ENCODE measurements at places on chromosomes 3 and 15.

DNA sequence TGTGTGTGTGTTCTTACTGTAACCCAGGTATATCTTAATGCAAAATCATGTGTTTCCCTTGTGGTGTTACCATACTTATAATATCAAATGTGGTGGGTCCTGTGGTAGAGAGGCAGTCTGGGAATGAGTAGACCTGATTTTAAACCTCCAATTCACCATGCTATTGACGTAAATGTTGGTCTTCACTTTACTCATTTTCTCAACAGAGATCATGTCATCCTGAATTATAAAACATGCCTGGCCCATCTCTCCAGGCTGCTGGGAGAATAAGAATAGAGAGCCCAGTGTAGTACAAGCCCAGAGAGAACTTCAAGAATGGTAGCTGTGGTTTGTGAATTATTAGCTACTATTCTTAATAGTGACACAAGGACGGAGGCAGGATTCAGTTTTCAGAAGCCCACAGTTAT is 88.1 kb downstream of the MBNL1 start:
- no peak for DNase-seq

GRCh38 chr3:169771497-169772304 is 1.5 kb upstream of the MYNN start:
- DNase-seq: peak; percentile 26

- DNase-seq: no peak
Measured at GRCh38 chr3:122100591-122101463, 45.7 kb downstream of the CD86 start.

- no peak for DNase-seq
Measured at GRCh38 chr3:98326105-98326893, 27.4 kb upstream of the OR5K4 start.

DNA sequence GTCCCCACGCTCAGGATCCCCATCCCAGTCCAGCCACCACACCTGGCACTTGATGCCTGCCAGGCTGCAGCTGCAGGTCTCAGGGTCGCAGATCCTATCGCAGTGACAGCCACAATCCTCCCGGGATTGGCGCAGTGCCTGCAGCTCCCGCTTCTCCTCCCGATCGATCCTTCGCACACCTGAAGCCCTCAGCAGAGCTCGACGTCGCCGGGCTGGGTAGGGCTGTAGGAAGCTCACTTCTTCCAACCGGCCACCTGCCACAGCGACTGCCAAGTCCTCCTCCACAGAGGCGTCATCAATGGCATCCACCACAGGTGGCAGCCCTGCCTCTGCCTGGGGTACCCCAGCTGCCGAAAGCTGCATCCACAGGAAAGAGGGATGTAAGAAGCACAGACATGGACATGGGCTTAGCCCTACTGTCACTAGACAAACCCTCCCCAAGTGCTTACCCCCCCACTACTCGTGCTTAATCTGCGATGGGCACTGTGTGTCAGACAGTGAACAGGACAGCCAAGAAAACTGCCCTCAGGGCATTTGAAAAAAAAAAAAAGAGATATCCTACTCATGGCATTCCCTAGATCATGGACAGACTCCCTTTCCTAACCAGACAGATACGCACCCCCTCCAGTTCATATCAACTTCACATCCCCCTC is 9.2 kb downstream of the CSRNP1 start:
- no peak for DNase-seq

DNA sequence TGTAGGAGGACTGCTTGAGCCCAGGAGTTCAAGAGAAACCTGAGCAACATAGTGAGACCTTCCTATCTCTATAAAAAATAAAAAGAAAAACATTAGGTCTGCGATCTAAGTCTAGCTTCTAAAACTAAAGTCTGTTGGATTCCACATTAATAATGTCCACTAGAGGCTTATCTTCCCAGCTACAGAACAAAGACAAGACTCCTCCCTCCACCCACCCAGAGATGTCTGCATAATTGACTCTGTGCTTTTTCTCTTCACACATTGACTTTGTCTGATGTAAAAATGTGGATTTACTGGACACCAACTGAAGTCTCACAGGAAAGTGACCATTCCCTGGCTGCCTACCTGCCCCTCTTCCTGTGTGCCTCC is 91.8 kb downstream of the ATP10A start:
- no peak for DNase-seq

GRCh38 chr3:23797491-23797890 is 8.3 kb upstream of the UBE2E1 start:
- DNase-seq: no peak

- DNase-seq: no peak
Measured at GRCh38 chr3:8739757-8740504, 6.3 kb downstream of the CAV3 start.

DNA sequence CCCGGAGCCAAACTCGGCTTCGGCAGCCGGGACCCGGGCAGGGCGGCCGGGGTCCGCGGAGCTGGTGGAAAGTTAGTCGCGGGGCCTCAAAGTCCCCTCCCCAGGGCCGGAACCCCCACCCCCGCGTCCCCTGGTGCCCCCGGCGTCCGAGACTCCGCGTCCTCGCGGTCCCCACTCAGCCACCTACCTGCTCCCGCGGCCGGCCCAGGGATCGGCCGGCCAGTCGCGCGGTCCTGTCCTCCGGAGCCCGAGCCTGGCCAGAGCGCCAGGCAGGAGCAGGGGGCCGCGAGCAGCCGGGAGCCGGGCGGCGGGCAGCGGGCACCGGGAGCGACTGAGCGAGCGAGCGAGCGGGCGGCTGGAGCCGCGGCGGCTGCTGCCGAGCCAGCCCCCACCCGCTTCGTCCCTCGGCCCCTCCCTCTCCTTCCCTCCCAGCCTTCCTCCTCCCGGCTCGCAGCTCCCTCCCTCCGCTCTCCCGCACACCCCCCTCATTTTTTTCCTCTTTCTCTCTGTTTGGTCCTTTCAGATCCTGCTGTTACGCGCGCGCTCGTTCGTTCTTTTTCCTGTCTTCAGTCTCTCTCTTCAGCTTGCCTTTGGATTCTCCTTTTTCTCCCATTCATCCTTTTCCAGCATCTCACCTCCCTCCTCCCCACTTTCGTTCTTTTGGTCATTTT is at the start of gene MEGF11:
MEGF11 (minus strand) TSS at position 333 of the 671 bp plus-strand sequence. CDS start 125,347 bp downstream, outside the sequence.
- no peak for DNase-seq

- DNase-seq: no peak
Measured at GRCh38 chr3:9994086-9994844, 7.6 kb upstream of the EMC3 start.

DNA sequence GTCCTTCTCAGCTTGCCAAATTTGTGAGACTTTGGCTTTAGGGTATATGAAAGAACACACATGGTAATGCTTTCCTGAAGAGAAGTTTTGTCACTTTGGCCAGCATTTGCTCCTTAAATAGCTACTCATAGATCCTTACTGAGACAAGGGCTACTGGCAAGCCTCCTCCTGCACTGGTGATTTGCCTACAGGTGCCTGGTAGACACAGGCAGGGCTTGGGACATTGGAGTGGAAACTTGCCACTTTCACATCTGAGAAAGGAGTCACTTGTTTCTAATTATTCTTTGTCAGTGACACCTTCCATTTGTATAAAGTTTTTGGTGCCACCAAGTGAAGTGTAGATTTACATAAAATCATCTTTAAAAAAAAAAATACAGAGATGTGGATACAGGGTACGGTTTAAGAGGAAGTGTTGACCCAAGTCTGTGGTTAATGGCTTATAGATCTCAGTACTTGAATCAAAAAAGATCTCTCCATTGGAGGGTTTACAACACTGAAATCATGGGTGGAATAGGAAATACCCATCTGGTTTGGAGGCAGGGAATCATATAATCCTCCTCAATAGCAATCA is 132.8 kb upstream of the GADL1 start:
- no peak for DNase-seq

Data from stimulated activated CD8-positive, alpha-beta memory T cell treated with anti-CD3 and anti-CD28 coated beads, Interleukin-2, amount 100 ng/mL, for 1 hour (primary cell).